ENCODE measurements at places on chromosomes 3 and 15.

DNA sequence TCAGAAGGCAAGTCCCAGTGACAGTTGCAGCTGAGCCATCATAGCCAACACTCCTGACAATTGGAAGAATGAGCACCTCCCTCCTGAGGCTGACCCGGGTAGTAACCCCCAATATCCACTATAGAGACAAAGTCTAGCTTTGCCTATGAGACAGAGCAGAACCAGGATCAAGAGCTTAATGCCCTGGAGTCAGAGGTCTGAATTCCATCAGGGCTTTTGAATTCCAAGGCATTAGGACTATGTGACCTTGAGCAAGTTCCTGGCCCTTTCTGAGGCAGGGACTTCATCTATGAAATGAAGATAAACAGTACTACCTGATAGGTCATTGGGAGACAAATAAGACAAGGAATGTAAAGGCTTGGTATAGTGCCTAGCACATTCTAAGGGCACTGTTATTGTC is 3.1 kb upstream of the INAFM2 start:
- DNase-seq, result no peak

DNA sequence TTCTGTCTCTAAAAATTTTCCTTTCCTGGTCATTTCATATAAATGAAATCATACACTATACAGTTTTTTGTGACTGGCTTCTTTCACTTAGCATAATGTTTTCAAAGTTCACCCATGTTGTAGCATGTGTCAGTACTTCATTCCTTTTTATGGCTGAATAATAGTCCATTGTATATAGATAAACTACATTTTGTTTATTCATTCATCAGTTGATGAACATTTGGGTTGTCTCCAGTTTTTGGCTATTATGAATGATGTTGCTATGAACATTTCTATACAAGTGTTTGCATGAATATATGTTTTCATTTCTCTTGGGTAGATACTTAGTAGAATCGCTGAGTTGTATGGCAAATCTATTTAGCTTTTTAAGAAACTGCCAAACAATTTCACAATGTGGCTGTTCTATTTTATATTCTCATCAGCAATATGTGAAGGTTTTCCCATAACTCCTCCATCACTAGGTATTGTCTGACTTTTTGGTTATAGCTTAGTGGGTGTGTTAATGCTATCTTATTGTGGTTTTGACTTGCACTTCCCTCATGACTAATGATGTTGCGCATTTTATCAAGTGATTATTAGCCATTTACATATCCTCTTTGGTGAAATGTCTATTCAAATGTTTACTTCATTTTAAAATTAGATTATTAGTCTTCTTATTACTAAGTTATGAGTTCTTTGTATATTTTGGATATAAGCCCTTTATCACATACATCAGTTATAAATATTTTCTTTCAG is 21.7 kb upstream of the AP4E1 start:
- DNase-seq, result no peak

DNA sequence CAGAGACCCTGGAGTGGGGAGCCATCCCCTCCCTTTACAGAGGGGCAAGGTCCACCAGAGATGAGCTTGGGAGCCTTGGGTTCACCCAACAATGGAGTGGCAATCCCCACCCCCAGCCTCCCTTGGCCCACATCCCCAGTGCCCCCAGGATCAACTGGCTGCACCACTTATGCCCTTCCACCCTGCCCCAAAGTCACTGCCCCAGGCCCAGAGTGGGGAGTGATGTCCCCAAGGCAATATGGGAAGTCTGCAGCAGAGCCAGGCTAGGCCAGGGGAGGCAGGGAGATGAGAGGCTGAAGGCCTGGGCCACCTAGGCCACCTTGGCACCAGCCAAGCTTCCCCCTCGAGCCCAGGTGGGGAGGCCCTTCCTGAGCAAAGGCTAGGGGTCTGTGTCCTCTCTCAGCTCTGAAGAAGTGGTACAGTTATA is 145.5 kb downstream of the SMAD6 start:
- DNase-seq, result no peak

DNA sequence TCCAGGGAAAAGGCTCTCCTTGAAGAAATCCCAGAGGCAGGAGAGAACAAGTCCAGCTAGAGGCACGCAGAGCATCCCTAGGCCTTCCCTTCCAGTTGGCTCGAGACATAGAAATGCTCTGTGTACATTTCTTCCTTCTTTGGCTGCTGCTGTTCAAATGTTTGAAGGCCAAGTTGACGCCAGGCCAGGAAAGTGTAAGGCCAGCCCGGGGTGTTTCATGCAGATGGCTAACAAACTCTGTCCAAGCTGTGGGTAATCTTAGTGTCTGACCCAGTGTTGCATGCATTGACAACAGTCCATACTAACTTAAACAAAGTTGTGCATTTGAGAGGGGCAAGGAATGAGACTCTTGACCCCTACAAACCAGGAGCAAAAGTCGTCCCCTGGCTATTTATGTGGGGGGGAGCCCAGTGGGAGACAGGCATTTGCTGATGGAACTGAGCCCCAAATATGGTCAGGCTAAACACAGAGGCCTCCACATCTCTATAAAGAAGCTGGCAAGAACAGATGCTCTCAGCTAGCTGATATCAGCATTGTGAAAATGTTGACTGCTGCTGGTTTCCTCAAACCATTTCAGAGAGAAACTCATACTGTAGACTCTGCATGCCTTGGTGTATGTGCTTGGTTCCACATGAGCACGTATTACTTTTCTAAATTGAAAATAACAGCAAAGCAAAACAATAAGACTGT is 139.5 kb downstream of the ADAMTS9 start:
- no peak for DNase-seq

DNA sequence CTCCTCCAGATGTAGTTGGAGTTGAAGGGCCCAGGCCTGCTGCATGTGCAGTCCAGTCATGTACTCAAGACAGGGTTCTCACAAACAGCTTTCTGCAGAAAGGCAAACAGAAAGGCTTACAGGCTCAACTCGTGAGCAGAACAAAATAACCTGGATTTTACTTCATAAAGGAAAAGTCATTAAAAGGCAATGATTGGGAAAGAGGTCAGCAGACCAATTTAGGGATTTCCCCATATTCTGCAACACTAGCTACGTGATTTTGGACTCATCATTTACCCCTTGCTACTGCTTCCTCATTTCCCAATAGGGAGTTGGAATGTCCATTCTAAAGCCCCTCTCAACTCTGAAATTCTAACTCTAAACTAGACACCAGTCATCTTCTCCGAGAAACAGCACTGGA is 18.1 kb downstream of the METTL6 start:
- DNase-seq, result no peak

DNA sequence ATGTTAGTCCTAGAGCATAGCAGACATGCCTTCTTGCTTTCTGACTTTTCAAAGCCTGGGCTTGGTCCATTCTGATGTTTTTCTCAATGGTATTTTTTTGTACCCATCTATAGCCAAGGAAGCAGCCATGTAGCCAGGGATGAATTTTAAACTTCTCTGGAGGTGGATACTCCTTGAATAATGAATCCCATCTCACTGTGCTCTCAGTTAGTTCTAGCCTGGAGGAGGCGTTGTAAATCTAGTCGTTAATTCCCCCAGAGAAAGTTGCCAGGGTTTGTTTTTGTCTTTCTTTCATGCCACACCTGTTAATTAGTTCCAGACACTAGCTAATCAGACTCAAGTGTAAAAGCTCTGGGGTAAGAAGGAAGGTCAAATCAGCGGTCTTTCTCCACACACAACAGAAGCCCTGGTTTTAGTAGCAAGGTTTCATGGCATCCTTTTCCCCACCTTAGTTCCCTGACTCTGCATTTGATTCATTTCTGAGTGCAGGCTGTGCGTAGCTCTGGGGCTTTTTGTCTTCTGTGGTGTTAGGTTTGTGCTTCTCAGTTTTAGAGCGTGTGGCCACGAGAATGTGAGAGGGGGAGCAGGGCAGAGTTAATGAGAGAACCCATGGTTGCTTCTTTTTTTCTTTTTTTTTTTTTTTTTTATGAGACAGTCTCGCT is 19.7 kb downstream of the PTPRG start:
- DNase-seq, result no peak

- no peak for DNase-seq
These were observed 46.3 kb downstream of the ZBTB20 start for GRCh38 chr3:115100806-115101205.

DNA sequence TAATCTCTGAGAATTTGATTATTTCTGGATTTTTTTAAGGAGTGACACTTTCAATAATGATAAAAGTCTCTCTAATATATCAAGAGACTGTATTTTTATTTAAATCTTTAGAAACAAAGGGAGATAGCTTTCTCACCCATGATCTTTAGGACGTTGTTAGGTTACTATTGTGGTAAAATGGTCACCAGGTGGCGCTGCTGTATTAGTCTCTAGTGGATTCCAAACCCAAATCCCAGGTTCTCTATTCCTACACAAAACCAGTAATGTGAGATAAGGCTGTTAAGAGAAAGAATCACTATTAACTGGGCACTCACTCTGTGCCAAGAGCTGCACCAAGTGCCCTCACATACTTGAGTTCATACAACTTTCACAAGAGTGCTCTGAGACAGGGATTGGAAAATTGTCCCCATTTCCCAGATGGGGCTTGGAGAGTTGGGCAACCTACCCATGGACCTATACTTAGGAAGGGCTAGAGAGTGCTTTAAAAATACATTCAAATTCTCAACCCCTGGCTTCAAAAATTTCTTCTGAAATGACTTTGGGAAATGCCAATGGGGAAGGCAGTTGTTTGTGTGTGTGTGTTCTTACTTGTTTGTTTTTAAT is 593.4 kb upstream of the TGFBR2 start:
- peak; percentile 45 for DNase-seq

DNA sequence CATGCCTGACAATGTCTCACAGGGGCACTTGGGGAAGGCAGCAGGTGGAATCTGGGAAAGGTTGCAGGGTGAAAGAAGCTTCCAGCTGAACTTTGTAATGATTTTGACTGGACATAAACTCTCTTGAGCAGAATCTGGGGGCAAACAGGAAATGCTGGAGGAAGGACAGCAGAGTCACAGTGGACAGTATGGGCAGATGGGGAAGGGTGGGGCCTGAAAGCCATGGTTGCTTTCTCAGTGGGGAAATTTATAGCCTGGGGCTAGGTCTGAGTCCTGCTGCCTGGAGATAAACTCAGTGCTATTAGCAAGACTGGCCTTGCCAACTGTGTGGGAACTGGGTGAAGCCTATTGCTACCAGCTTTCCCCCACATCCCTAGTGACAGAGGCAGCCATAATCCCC is 203.2 kb downstream of the OSBPL10 start:
- no peak for DNase-seq

GRCh38 chr15:48965972-48966371 is 2.3 kb upstream of the SHC4 start:
- DNase-seq, result no peak

DNA sequence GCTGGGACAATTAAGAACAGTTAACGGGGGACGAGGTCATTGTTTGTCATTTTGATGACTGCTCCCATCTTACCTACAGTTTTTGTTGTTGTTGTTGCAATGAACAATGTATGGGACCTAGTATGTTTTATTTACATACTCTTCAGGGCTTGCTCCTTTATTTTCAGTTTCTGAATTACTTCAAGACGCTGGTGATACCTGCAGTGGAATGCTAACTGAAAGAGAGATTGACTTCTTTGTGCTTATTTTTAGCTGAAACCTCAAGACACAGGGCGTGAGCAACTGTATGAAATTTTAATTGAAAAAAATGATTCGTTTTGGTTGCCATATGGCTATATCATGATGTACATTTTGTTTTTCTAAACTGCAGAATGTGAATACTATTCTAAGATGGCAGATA is 297.9 kb downstream of the EDEM1 start:
- DNase-seq, result no peak

DNA sequence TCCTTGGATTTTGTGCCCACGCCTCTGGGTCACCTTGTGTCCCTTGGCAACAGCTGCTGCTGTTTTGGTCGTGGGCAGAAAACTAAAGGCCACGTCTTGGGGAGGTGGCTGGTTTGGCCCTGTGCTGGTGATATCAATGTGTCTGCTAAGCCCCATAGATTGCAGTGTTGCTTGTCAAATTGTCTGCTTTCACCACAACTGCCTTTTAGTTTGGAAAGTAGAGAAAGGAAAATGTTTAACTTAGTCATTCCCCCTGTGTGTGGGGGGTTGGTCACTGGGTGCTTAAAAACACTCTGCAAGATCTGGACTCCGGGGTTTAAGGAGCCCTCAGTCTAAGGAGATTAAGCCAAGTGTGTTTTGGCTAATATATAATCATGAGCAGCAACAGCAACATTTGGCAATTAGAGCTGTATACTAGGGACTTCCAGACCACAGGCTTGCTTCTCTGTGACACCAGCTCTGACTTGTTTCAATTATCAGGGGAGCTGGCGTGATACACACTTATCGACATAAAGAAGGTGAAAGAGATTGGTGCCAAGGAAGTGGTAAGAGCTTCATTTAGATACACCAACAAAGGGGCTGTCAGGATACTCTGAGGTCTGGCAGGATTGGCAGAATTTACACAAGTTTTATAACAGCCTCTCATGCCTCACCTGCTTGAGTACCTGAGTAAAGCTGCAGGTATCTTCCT is 3.5 kb downstream of the SMAD3 start:
- DNase-seq, result no peak

DNA sequence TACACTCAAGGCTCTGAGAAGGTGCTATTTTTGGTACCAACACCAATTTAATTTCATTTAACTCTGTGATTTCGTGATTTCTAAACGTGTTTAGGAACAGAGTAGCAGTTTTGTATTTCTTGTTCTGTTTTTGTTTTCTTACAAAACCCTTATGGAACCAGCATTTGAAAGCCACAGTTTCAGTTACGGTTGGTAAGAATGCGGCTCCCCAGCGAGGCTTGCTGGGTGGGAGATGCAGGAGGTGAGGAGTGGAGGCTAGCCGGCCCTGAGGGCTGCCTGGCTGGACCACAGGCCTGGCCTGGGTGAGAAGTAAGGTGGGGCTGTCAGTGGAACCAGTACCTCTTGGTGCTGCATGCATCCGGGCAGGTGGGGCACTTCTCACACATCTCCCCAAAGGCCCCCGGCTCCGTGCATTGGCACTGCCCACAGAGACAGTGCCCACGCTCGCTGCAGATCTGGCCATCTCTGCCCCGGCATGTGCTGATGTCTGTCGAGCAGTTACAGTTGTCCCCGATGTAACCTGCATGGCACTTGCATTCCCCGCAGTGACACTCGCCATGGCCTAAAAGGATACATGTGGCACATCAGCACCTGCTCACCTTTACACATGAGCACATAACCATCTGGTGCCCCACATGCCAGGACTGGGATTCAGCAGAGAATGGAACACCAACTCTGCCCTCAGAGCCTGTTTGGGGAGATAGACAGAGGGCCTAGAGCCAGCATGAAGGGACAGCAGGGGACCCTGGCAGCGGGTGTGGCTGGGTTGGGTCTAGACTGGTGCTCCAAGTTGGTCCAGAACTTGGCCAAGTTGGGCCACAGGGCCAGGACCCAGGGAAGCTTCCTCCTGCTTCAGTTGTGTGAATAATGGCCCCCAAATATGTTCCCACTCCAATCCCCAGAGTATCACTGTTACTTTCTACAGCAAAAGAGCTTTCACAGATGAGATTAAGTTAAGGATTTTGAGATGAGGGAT is 43.4 kb downstream of the UMPS start:
- DNase-seq, result no peak

GRCh38 chr3:37179144-37179967 is 5.0 kb upstream of the LRRFIP2 start:
- no peak for DNase-seq
